Suppressor macrophage (primary cell): ENCODE measurements at places on chromosomes 11 and 22.

DNA sequence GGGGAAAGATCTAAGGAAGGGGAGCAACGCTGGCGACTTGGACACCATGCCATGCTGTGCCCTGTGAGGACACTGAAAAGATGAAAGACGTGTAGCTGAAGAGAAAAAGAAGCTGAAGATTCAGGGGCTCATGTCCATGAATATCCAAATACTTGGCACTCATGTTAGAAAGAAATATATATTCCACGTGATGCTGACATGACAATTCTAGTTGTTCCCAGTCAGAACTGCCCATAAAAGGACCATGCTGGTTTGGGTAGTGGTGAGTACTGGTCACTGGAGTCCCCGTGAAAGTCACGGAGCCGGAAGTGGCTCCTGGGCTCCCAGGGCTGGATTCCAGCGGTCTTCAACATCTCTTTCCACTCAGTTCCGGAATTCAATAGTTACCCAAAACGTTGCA is 9.9 kb downstream of the MS4A15 start:
- DNase-seq: no peak

DNA sequence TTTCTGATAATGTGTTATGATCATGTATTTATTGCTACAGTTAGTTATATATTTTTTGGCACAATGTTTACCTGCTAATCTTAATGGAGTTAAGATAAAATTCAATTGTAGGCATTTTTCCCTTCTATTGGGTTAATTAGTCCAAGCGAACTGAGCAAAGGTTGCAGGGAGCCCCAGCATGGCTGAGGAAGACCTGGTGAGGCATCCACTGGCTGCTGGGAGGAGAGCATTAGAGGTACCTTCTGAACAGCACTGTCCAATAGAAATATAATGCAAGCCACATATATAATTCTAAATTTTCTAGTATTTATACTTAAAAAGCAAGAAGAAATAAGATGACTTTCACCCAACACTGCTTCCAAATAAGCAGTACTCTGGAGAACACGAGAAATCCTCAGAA is 689 bp upstream of the TMEM126A start:
- no peak for DNase-seq

DNA sequence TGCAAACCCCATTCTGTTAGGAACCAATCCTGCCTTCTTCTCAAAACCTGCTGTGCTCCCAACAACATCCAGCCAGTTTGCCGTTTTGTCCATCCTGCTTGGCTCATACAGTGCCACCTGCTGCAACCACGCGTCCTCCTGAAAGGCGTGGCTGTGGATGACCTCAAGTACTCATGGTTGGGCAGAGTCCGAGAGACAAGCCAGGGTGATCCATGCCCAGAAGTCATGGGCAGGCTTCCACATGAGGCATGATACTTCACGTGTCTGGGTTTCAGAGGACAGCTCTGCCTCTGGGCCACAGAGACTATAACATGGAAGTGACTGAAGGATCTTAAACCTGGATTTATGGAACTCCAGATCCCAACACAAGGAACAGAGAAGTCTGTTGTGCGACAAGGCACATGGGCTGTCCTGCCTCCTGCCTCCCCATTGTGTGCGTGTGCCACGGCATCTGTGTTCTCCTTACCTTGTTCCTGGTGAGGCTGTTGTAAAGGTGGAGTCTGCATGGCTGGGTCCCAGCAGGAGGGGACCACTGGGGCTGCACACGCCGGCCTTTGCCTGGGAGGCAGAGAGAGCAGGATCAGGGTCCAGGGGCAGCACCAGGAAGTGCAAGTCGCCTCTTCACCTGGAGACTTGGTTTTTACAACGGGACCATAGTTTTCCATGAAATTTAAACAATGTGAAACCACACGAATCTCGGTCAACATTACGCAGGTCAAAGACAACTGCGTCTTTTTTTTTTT is 15.4 kb downstream of the CARS1 start:
- no peak for DNase-seq

GRCh38 chr11:62921573-62922188 is 518 bp upstream of the CHRM1 start:
- DNase-seq: no peak

- no peak for DNase-seq
Measured at GRCh38 chr11:69601011-69601975, 39.7 kb upstream of the CCND1 start.

- DNase-seq: peak; percentile 62
Measured at GRCh38 chr11:103055221-103055890, 36.6 kb downstream of the DCUN1D5 start.

DNA sequence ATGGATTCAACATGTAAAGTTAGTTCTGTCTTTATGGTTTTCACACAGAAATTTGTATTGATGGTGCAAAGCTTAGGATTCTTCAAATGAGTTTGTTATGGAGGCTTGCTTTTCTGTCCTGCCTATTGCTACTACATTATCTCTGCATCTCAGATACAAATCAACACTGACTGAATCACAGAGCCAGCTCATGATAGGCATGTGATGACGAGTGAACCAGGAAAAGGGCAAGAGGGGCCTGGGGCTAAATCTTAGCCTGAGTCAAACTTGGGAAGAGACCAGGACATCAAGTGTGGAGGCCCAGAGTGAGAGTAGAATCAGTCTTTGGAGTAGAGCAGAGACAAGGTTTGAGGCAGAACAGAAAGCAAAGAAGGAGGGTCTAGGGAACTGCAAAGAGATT is 107.1 kb upstream of the CD44 start:
- DNase-seq: peak; percentile 20

- DNase-seq: no peak
Measured at GRCh38 chr22:19065929-19066328, 56.3 kb downstream of the DGCR2 start.

- DNase-seq: no peak
Measured at GRCh38 chr11:72308226-72309073, 64.5 kb upstream of the PHOX2A start.

DNA sequence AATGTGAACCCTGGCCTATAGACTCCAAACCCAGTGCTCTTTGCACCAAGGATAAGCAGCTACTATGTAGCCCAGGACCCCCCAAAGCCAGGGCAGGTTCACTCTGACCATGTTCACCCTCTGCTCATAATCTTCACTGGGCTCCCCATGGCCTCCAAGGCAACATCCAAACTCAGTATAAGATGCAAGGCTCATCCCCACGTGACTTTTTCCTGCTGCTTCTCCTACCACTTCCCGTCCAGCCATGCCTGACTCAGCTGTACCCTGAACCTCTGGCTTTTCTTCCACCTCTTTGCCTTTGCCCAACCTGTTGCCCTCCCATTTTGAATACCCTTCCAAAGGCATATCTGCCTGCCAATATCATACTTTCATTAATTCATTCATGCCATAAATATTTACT is 27.8 kb downstream of the PDE2A start:
- peak; percentile 25 for DNase-seq

DNA sequence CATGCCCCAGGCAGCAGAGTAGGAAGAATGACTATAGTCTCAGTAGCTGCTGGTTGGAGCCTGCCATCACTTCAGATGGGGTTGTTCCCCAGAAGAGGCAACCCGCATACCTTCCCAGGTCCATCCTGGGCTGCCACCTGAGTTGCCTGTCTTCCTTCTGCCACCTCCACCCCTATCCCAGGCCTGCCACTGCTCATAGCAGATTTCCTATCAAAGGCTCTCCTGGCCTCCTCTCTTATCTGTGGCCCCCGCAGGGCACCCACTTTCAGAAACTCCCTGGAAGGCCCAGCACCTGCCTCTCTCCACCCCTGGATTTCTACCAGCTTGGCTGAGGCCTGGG is 649 bp upstream of the NR1H3 start:
- DNase-seq: no peak

DNA sequence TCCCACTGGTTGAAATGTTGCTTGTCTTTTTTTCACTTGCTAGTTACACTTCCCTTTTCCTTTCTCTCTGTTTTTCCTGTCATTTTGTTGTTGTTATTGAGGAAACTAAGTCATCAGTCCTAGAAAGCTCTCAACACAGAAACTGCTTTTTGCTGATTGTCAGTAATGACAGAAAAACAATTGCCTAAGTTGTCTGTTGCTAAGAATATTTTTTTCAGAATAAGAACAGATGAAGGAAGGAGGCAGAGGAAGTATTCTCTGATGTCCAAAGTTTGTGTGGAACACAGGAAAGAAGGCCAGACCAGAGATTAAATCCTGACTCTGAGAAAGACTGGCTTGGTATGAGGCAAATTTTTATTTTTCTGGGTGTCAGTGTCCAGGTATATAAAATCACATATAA is 163.3 kb downstream of the CASP12 start:
- DNase-seq: peak; percentile 22

GRCh38 chr11:110182886-110183285 is 89.7 kb downstream of the ZC3H12C start:
- no peak for DNase-seq

DNA sequence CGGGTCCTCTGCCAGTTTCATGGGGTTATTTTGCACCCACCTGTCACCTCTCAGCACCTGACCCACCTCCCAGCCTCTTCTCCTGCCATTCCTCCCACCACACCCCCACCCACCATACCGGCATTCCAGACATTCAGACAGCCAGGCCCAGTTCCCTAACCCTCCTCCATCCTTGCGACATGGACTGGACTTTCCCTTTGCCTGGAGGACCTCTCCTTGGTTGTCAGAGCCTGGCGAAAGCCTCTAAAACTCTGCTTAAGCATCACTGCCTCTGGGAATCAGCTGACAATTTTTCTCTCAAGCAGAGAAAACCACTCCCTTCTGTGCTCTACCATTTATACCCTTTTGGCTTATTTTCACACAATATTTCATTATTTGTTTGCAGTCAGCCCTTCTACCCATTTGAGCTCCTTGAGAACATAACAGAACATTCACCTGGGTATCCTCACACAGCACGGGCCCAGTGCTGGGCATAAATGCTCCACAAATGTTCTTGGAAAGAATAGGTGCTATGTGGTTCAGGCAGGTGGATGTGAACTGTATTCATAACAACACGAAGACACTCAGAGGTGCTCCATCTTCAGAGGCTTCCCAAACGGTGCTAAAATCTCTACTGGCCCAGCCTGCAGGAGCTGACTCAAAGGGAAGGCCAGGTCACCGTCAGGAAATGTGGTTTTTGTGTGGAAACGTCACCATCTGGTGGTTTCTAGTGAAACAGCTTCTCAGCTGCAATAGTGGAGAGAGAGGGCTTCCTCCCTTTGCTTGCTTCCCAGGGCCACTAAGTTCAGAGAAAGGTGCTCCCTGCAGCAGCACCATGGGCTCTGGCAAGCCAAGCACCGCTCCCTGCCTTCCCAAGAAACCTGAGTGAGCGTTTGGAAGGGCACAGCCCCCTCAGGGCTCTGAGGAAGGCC is 10.4 kb downstream of the SPATA19 start:
- DNase-seq: peak; percentile 31

DNA sequence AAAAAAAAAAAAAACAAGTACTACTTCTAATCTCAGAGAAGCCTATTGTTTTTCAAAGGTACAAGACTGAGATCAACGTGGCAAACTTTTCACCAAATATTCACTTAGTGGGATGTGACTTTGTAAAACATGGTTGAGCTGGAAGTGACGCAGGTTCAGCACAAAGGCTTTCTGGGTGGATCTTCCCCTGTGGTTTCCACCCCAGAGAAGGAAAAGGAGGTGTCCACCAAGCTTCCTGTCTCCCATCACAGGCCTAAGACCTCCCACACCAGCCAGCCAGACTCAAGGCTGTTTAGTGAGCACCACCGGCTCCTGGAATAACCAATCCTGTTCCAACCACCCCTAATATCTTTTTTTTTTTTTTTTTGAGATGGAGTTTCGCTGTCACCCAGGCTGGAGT is 5.7 kb downstream of the TMEM184B start:
- peak; percentile 70 for DNase-seq

GRCh38 chr11:7655253-7656217 is 17.8 kb downstream of the CYB5R2 start:
- DNase-seq: no peak

DNA sequence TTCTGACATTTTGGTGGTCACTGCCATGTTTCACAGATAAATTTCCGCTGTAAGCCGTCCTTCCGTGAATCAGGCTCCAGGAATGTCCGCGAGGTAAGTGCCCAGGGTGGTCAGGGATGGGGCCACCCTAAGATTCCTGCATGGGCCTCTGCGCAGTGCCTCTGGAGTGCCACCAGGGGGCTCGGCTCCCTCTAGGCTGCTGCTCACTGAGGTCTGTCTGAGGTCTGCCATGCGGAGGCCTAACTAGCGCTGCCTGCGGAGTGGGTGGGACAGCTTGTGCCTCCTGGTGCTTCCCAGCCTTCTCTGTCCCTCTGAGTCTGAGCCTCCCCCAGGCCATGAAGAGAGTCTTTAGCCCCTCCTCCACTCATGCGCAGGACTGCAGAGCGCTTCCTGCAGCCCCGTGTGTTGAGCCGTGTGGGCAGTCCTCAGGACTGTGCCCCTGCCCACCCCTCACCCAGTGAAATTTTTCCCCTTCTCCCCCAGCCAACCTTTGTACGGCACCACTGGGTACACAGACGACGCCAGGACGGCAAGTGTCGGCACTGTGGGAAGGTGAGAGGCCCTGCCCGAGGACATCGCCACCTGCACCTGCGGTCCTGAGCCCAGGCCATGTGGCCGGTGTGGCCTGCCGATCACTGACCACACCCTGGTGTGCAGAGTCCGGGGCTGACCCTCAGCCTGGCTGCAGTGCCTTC is 11.9 kb upstream of the MDK start:
- DNase-seq: peak; percentile 82

GRCh38 chr11:68965901-68966853 is 14.6 kb downstream of the MRGPRD start:
- DNase-seq: no peak

DNA sequence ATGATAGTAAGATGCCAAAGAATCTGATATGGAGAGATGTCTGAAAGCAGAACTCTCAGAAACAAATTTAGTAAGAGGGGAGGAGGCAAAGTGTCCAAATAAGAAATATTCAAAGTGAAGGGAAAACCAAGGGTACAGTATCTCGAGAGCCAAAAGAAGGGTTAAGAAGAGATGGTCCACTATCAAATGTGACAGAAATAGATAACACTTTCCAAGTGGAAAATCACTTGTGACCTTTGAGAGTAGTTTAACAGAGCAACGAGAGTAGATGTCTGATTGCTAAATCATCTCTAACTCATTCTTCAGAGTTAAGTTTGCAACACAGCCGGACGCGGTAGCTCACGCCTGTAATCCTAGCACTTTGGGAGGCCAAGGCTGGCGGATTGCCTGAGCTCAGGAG is 4.3 kb upstream of the BUD13 start:
- no peak for DNase-seq

- DNase-seq: peak; percentile 71
Measured at GRCh38 chr11:13341026-13341425, 63.4 kb downstream of the BMAL1 start.

DNA sequence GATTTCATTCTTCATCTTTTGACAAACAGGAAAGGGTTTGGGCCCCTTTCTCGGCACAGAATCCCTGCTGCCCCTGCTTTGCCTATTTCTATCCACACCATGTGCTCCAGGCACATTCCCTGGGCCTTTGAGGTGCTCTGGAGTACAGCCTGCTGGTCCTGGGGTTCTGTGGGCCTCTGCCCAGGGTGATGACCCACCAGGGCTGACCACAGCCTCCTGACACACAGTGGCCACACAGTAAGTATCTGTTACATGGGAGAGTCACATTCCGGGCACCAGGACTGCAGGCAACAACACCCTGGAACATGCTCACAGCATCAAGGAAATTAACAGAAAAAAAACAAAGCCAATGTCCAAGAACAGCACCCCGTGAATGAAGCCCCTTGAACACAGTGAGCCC is 39.1 kb downstream of the SCUBE2 start:
- no peak for DNase-seq
